ENCODE measurements at places on chromosomes 6 and 20.

- no peak for DNase-seq
These were observed 50.2 kb downstream of the CEP162 start for GRCh38 chr6:84177241-84177640.

- no peak for DNase-seq
These were observed 21.8 kb downstream of the ITPR3 start for GRCh38 chr6:33642897-33643296.

DNA sequence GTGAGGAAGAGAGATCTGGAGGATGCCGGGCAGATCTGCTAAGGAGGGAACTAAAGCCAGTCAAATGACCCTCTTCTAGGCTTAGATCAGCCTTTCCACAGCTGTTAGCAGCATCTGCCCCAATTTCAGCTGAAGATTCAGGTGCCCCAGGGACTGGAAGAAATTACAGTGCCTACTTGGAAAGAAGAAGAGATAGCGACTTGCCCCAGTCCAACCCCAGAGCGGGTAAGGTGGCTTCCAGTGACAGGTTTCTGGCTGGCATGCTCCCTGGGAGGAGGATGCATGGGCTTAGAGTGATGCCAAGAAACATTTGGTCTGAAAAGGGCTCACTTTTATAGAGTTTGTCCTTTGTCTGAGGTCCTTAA, 620 bp downstream of the TJAP1 start:
- DNase-seq = no peak

DNA sequence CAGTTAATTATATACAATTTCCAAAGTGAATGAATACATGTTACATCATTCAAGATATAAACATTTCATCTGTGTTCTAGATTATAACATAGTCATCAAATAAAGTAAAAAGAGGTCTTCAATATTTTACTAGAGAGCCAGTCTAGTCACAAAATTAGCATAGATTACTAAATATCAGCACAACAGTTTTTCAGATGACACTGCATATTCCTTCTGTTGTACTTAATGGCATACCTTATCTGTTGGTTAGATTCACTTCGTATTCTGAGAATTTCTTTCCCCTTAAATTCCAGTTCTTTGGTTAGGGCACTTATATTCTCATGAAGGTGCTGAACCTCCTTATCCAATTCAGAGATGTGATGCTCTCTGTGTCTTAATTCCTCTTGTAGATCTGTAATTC, 39.8 kb upstream of the MCM9 start:
- DNase-seq = no peak

DNA sequence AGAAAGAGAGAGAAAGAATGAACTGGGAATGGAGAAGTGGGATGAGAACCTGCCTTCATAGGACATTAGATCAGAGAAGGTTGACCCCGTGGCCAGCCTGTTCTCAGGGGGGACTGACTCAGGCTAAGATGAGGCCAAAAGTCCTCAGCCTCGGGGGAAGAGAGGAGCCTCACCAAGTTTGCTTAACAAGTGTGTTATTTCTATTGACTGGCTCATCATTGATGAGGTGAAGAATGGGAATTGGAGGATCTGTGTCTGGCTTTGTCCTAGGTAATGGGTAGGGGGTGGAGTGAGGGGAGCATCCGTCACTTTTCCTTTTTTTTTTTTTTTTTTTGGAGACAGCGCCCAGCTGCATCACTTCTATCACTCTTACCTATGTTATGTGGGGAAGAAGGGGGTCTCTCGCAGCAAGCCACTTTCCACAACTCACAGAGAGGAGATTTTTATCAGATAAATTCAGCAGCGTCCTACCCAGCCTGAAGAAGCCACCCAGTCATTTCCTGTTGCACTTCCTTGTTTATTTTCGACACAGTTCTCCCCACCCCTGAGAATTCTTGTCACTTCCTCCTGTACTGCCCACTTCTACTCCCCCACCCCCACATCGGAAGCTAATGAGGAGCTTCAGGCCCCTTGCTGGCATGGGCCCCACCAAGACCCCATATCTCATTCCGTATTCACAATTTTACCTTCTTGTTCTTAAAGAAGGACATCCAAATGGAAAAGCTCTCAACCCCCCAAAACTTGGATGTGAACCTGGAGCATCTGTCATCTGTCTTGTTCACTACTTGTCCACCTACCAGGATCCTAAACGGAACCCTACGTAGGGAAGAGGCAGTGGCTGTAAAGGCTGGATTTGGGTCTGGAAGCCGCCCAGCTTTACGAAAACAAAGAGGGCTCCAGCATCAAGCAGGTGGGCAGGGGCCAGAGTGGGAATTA, 2.8 kb upstream of the RNASET2 start:
- no peak for DNase-seq

GRCh38 chr20:33568868-33569801, 79.2 kb downstream of the CBFA2T2 start:
- DNase-seq = no peak
